ENCODE measurements at places on chromosomes 1 and 21.

- peak; percentile 65 for DNase-seq
Measured at GRCh38 chr1:34885405-34886247, 26.1 kb upstream of the SMIM12 start.

- no peak for DNase-seq
Measured at GRCh38 chr21:34835526-34835925, 166.7 kb downstream of the CLIC6 start.

DNA sequence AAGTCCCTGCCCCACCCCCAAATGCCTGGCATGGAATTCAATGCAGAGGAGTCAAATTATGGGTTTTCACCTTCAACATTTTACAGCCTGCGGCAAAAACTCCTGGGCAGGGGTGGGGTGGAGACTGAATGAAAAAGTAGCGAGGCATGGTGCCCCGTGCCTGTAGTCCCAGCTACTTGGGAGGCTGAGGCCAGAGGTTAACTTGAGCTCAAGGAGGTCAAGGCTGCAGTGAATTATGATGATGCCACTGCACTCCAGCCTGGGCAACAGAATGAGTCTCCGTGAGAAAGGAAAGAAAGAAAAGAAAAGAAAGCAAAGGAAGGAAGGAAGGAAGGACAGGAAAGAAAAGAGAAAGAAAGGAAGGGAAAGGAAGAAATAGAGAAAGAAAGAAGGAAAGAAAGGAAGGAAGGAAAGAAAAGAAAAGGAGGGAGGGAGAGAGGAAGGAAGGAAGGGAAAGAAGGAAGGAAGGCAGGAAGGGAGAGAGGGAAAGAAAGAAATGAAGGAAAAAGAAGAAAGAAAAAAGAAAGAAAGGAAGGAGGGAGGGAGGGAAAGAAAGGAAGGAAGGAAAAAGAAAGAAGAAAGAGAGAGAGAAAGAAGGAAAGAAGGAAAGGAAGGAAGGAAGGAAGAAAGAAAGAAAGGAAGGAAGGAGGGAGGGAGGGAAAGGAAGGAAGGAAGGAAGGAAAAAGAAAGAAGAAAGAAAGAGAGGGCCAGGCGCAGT lies 11.1 kb downstream of the LEMD1 start:
- DNase-seq = no peak

GRCh38 chr1:24020025-24020424 lies 39.9 kb upstream of the SRSF10 start:
- no peak for DNase-seq

GRCh38 chr1:32247983-32248889 lies 1.2 kb downstream of the FAM167B start:
- peak; percentile 72 for DNase-seq

GRCh38 chr1:2273401-2274090 lies 45.4 kb downstream of the SKI start:
- DNase-seq = no peak

DNA sequence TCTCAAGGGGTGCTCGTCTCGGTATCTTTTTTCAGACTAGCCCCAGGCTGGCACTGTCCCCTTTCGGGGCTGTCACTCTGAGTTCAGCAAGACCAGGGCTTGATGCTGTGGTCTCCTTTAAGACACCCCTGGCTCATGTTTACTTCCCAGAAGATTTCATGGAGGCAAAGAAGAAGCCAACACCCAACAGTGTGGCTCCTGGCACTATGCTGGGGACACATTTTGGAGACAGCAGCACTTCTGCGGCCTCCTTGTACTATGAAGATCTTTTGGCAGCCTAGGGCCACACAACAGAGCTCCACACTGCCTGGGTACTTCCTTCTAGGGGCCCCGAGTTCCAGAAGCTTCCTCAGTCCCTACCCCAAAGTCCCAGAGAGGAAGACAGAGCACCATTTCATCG lies 24.6 kb downstream of the ECE1 start:
- DNase-seq = no peak

GRCh38 chr1:167705250-167705649 lies 16.5 kb upstream of the MPZL1 start:
- no peak for DNase-seq

DNA sequence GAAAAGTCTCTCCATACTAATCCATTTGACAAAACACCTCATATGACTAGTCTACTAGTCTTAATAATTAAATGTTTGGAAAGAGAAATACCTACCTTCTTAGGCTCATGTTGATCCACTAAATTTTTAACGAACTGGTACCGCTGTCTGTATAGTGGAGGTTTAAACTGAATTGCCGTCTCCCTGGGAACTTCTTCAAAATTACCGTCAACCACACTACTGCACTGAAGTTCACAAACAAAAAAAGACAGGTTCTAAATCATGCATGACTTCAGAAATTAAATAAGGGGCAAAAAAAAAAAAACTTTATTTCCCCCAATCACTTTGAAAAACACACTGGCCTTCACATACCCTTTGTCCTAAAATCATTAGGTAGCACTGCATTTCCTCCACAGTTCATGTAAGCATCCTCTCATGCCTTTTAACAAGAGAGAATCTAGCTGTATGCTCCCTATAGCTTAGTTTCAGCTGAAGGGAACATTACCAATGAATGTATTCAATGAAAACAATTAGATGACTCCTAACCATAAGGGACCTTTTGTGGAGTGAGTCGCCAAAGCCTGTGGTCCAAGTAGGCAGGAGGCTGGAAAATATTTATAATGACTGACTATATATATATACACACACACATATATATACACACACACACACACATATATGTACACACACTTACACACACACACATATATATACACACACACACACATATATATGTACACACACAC lies 3.4 kb downstream of the HENMT1 start:
- no peak for DNase-seq

DNA sequence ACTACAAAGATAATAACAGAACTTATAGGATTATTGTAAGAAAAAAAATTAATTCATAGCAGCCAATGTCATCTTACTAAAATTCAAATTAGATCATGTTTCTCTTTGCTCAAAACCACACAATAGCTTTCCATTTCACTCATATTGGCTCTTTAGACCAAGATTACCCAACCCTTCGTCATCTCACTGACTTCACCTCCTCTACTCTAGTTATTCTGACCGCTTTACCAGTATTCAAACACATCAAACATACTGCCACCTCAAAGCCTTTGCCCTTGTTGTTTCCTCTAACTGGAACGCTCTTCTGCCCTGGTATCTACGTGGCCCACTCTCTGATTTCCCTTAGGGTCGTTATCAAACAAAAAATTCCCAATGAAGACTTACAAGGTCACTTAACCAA lies 1.7 kb downstream of the ANGPTL3 start:
- DNase-seq = no peak

DNA sequence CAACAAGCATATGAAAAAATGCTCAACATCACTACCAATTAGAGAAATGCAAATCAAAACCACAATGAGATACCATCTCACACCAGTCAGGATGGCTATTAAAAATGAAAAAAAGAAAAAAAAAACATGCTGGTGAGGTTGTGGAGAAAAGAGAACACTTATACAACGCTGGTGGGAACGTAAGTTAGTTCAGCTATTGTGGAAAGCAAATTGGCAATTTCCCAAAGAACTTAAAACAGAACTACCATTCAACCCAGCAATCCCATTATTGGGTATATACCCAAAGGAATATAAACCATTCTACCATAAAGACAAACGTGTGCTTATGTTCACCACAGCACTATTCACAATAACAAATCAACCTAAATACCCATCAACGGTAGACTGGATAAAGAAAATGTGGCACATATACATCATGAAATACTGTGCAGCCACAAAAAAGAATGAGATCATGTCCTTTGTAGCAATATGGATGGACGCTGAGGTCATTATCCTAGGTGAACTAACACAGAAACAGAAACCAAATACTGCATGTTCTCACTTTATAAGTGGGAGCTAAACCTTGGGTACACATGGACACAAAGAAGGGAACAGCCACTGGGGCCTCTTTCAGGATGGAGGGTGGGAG lies 49.5 kb downstream of the LYST start:
- DNase-seq = no peak

DNA sequence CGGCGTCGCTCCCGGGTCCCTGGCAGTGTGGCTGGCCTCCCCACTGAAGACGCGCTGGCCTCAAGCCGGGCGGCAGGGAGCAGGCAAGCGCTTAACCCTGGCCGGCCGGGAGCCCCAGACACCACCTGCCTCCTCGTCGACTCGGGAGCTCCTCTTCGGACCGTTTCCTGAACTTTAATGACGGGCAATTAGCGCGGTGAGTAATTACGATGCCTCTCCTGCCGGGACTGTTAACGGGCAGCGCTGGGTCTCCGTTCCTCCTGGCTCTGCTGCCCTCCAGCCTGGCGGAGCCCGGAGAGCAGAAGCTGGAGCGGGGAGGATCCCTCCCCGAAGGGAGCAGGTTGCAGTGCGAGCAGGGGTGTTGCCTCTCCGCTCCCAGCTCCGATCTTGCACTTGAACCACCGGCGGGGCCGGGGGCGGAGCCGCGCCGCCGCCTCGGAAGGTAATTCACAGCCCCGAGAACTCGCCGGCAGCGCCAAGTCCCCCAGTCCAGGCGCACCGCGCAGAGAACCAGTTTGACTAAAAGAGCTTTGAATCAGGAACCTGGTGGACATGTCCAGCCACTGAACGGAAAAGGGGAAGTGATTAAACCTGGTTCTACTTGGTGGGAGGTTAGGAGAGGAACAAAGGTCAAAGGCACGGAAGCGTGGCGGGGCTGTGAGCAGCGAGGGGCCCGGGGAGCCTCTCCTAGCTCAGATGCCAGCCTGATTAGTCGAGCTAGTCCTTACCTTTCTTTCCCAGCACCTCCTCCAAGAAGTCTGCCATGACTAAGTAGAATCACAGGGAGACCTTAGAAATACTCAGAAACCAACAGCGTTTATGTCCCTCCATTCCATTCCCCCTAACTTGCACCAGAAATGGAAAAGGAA lies 18.3 kb upstream of the PLEKHA6 start:
- peak; percentile 36 for DNase-seq

DNA sequence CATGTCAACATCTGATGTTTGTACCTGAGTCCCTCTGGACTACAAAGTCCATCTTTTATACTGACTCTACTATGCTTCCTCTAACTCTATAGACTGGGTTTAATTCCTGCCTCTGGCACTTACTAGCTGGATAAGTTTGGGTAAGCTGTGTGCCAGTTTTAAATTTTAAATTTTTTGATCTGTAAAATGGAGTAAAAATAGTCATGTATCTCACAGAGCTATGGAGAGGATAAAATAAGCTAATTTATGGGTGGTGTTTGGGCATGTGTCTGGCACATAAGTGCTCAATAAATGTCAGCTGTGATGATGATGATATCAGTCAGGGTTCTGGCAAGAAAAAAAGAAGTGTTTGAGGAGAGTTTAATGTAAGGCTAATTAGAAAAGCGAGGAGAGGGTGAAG lies 139.2 kb upstream of the C1orf21 start:
- DNase-seq = no peak

DNA sequence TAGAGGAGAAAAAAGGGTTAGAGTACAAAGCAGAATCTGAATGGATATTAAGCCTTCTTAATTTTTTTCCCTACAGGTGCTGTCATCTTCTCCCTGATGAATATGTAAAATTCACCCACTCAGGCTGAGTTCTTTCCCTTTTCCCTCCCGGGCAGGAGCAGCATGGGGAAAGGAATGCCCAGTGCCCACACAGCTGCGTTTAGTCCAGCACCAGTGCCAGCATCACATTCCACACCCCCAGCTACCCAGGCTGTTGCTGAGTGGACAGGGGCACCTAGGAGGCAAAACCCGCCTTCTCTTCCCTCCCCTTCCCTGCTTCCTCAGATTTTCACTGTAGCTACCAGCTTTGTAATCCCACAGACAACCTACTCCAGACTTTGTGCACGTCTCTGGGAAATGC lies 3.4 kb upstream of the CADM3 start:
- DNase-seq = no peak

DNA sequence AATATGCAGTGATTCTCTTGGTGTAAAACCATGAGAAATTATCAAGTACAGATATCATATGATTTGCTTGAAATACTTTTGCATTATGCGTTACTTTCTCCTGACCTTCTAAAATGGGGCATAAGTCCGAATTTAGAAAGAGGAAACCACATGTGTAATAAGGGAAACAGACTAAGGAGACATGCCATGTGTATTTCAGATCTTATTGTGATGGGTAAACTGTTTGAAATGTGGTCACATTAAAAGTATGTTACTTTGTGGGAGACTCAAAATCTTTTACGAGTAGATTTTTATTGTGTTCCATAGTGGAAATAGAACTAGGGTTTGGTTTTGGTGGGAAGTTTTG lies 173.0 kb downstream of the NFIA start:
- DNase-seq = no peak

DNA sequence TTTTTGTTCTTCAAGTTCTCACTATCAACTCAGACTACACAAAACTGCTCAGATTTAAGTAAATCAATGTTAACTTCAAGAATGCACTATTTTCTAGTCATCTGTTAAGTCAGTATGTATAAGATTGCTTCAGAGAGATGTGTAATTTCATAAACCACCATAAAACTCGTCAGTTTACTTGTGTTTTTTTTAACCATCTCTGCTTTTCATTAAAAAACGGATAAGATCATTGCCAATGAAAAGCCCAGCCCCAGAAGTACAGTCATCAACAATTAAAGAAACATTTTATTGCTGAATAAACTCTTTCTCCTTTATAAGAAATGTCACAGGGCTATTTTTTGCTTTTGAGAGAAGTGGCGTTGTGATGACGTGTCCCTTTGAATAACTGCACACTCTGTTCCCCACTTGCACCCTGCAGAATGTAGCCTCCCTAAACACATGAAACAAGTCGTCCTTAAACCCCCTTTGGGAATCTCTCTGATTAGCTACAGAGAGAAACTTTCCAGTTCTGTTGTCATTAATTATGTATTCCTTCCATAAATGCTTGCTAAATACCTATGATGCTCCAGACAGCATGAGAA lies 202.7 kb upstream of the FOXD3 start:
- DNase-seq = no peak

- no peak for DNase-seq
Measured at GRCh38 chr1:217137210-217137881, 414.1 kb upstream of the ESRRG start.

GRCh38 chr1:54229281-54229891 lies 29.4 kb downstream of the MRPL37 start:
- peak; percentile 20 for DNase-seq

DNA sequence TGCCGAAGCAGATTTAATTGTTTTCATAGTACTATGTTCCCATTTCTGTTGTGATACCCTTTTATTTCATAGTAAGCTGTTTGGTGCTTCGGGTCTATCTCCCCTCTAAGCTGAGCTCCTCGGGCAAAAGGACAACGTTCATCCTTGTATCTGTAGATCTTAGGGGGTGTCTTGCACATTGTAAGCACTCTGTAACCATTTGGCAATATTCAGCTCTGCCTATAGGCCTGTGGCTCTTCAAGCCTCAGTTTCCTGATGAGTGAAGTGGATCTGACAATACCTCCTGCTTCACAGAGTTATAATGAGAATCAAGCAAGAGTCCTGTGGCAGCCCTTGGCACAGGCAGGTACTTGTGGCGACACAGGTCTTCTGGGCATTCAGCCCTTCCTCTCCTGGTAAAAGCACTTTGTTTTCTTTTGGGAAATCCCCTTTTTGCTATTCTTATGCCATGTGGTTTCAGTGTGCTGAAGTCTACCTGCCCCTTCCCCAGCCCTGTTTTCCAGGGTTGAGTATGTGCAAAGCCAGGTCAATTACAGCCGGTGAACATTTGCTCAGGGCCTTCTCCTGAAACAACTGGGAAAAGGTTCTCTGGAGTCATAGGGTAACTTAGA lies 8.5 kb upstream of the EXO1 start:
- DNase-seq = no peak

All from stimulated activated CD4-positive, alpha-beta T cell treated with anti-CD3 and anti-CD28 coated beads, Interleukin-12 subunit alpha, Interleukin-12 subunit beta, amount 100 ng/mL, for 48 hours (primary cell).